ENCODE measurements at places on chromosomes 4 and X. TPM values are rescaled to one million over a fixed set of nuclear protein-coding genes. Genes with fewer than 3 reads are reported as not detected.

XAGE2 gene
- total RNA-seq = not detected

FHDC1 gene
- total RNA-seq = 0.04 TPM

STOX2 gene
- total RNA-seq = 0.07 TPM

RHOXF1 gene
- total RNA-seq = not detected

- DNase-seq = no peak
Observed at GRCh38 chr4:20251796-20252655, at the start of gene SLIT2. TSS of gene SLIT2 (plus strand) at chr4:20251905. CDS start at chr4:20253816, 1,911 bp downstream.

GRCh38 chrX:5730556-5730955, 498.1 kb downstream of the NLGN4X start:
- no peak for DNase-seq

DNA sequence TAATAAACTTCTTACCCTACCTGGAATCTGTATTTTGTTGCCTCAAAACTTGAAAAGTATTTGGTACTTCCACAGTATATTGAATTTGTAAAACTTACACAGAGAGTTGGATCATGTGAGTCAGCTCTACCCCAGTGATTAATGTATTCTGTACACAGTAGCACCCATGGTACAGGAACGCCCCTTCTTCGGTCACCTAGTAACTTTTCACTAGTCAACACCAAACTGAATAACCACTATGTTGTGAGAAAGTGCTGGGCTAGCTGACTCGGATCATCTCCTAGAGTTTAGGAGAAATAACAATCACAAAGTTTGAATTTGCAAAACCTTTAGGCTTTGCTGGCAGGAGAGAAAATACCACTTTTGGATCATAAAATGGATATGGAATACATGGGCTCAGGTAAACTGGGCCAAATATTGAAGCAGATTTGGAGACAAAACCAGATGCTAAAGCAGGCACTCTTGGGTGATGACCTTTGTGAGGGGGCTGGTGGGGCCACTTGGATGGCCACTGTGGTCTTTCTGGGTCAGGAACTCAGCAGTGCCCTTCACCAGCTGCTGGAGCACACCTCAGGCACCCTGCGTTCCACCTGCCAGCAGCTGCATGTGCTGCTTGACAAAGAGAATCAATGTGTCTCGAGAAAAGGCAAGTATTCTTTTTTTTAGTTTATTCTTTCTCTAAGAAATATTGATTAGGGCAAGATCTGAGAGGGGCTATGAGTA, at the start of gene DTHD1:
DTHD1 (plus strand) TSS at position 233 of the 723 bp plus-strand sequence; CDS start at position 376, 143 bp downstream.
- DNase-seq = no peak

DNA sequence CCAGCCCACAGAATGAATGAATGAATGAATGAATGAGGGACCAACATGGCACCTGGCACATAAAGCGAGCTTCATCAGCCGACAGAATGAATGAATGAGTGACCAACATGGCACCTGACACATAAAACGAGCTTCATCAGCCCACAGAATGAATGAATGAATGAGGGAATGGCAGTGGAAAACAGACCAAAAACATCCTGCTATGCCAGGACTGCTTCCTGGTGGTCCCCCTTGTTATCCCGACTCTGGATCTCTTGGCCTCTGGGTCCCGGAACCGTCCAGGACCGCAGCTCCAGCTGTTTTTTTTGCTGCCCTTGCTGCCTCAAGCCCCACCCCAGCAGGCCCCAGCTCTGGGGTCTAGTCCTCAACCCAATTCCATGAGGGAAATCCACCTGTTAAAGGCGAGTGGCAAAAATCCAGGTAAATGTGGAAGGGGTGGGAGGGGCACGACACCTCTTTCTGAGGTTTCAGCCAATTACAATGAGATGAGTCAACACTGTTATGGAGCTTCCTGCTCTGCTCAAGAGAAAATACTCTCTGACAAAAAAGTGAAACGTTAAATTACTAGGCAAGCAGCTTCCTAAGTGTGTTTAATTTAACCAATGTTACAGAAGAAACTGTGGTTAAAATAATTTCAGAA, 72.0 kb upstream of the MTNR1A start:
- no peak for DNase-seq
